ENCODE measurements at places on chromosomes 13 and 19. TPM values are rescaled to one million over a fixed set of nuclear protein-coding genes. Genes with fewer than 3 reads are reported as not detected.

- DNase-seq: peak; percentile 85
These were observed 96.8 kb downstream of the ATP8A2 start for GRCh38 chr13:25468325-25469168.

- peak; percentile 73 for DNase-seq
These were observed 115.3 kb downstream of the LRCH1 start for GRCh38 chr13:46668302-46668720.

GRCh38 chr13:95858286-95859075 is 181.5 kb downstream of the DNAJC3 start:
- DNase-seq: no peak

Gene WASF3
- 23.5 TPM for total RNA-seq

DNA sequence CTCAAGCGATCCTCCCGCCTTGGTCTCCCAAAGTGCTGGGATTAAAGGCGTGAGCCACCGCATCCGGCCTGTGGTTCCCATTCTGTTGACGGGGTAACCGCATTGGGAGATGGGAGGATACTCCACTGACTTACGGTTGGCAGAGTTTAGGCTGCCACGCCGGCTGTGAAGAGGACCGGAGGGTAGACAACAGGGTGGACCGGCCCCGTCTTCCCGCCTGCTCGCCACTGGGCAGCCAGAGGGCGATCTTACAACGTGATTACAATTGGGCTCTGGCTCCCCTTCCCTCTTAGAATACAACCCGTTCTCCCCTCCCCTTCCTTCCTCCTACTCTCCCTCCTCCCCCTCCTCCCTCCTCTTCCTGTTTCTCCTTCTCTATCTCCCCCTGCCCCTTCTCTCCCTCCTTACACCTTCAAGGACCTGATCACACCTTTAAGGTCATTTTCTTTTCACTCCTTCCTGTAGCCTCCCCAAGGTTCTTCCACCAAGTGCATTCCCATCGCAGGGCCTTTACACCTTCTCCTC is 957 bp upstream of the CCDC194 start:
- peak; percentile 98 for DNase-seq

GRCh38 chr13:65724226-65724625 is 1505.9 kb downstream of the PCDH9 start:
- no peak for DNase-seq

Gene SOHLH2
- 2.2 TPM for total RNA-seq

- DNase-seq: no peak
These were observed 38.4 kb upstream of the ADGRE5 start for GRCh38 chr19:14342809-14343208.

Gene TIMM50
- total RNA-seq: 36.9 TPM

DNA sequence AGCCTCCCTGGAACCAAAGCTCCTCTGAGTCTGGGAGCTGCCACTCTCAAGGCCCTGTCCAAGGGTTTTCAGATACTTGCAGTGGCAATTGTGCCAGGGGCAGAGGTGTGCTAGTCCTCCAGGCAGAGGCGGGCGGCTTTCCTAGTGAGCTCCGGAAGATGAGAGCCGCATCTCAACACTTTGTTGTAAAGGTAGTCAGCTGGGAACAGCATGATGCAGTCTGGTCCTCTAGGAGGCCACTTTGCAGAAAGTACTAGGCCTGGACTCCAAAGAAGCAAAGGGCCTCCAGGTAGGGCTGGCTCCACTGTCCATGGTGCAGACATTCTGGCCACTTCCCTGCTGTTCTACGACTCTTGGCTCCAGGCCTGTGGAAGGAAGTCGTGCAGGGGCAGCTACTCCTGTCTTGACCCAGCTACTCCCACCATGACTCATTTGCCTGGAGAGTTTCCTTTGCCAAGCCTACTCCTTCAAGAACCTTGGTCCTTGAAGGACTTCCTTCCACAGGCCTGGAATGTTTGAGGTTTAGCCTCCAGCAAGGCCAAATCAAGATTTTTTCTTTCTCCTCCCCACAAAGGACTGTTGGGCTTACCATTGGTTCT is 9.9 kb upstream of the ZNF536 start:
- DNase-seq: peak; percentile 6

Gene DMKN
- total RNA-seq: 30.9 TPM

Gene USF2
- 66.2 TPM for total RNA-seq

DNA sequence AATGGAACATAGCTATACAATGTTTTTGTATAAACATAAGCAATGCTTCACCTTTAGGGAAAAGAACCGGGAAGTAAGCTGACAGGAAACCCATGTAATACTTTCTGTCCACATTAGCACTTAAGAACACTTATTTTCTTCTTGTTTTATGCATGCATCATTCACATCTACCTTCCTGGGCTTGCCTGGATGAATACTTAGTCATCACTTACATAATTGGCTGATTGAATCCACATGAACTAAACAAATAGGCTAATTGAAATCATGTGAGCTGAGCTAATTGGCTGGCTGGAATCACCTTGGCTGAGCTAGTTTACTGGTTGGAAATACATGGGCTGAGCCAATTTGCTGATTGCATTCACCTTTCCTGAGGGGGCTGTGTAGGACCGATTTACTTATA is 78.8 kb downstream of the ZNF726 start:
- DNase-seq: no peak

DNA sequence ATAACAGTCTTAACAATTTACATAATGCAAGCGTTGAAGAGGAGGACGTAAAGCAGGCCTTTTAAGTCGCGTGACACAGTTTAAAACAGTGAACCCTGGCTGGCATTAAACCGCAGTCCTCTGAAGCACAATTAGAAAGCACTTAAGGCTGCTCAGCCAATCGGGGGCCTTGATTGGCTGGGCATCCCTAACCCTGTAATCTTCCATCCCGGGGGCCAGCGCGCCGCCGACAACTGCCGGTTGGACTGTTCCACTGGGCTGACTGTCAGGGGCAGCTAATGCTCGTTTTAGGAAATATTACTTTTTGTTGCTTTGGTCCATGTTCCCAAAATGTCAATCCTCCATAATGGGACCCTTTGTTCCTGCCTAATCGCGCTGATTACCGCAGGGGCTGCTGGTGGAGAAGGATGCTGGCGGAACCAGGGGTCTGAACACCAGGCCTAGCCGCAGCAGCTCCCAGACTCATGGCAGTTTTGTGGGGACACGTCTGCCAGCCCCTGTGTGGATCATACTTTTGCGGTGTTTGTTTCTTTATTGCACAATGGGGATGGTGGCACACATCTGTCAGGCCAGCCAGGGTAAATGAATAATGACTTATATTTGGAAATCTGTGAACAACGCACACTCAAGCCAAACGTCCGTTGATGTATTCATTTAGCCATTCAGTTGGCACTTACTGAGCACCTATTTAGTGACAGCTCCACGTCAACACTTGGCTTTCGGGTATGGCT is 127.1 kb upstream of the SPACA7 start:
- no peak for DNase-seq

DNA sequence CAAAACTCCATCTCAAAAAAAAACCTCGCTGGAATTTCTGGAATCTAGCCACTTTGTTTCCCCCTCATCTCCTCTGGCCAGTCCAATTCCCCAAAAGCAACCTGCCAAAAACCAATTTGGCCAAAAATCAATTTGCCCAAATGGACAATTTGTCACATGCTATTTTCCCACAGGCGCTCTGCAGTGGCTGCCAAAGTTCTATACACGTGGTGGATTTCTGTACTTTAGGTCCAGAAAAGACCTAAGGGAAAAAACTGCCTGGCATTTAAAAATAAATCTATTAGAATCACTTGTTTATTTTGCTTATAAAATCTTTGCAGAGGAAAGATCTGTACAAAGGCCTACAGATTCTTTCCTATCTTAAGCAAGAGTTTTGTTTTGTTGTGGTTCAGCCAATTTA is 79.4 kb downstream of the MAP4K1 start:
- no peak for DNase-seq

- no peak for DNase-seq
These were observed 14.5 kb downstream of the SHISA2 start for GRCh38 chr13:26037302-26037701.

GRCh38 chr13:48710160-48710559 is 56.4 kb downstream of the CYSLTR2 start:
- DNase-seq: no peak

Gene FGF22
- not detected for total RNA-seq

Gene FARP1
- total RNA-seq: 36.2 TPM

Gene PLIN5
- total RNA-seq: not detected

DNA sequence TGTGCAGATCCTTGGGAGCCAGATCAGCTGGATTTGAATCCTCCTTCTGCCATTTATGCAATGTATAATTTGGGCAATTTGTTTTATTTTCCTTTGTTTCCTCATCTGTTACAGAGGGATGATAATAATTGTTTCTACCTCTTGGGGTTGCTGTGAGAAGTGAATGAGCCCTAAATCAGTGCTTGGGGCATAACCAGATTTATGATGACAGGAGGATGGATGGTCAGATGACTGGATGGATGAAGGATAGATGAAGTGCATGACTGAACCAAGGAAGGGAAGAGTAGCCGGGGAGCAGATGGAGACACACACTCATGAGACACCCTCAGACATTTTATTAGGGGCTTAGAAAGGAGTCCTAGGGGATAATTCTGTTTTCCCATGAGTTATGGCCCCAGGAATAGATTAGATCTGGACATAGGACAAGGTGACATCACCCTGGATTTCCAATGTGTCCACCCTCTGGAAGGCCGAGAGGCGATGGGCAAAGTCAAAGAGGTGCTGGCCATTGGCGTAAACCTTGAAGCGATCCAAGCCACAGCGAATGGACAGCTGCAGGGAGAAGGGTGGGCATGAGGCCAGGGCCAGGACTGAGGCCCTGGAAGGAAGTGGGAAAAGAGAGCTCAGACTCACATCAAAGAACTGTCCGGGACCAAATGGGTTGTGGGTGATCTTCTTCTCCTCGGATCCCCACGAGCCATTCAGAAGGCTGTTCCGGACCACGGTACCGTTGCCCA is 11.2 kb downstream of the LGALS4 start:
- DNase-seq: peak; percentile 62

GRCh38 chr19:9883231-9883758 is 48.2 kb downstream of the PIN1 start:
- DNase-seq: peak; percentile 54

GRCh38 chr19:43735957-43736356 is 18.8 kb downstream of the SMG9 start:
- peak; percentile 86 for DNase-seq

DNA sequence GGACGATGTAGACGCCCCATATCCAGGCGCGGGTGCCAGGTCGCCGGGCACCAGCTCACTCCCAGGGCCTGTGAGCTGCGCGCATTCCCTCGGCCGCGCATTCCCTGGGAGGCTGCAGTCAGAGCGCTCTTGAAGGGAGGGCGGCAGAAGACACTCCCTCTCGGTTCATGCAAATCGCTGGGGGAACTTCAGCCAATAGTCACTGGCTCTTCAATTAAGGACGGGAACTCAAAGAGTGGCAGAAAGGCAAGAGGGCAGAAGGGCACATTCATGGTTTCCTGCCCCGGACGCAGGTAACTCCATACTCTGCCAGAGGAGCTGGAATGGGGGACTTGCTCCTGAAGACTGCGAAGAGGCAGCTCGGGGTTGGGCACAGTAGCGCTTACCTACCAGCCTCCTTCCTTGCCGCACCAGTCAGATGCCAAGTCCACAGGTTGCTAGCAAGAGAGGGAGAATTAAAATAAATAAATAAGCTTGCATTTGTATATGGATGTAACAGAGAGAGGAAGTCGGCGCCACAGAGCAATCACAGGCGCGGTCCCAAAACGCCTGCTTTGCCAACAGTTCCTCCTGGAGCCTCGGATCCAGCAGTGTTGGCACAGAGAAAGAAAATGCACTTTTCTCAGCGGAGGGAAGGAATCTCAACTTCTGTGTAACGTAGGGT is 459 bp downstream of the PCDH20 start:
- peak; percentile 18 for DNase-seq

DNA sequence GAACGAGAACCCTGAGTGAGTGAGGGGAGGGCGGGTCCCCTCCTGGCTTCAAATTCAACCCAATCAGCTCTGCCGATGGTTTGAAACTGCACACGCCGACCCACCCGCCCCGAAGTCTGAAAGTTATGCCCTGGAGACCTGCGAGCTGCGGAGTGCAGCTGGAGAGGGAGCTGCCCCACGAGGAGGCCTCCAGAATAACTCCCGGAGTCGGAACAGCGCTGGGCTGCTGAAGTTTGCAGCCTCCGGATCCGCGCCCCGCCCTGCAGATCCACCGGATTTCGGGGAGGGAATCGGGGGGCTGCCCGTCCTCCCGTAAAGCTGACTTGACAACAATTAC is 7.0 kb downstream of the POU4F1 start:
- DNase-seq: no peak

DNA sequence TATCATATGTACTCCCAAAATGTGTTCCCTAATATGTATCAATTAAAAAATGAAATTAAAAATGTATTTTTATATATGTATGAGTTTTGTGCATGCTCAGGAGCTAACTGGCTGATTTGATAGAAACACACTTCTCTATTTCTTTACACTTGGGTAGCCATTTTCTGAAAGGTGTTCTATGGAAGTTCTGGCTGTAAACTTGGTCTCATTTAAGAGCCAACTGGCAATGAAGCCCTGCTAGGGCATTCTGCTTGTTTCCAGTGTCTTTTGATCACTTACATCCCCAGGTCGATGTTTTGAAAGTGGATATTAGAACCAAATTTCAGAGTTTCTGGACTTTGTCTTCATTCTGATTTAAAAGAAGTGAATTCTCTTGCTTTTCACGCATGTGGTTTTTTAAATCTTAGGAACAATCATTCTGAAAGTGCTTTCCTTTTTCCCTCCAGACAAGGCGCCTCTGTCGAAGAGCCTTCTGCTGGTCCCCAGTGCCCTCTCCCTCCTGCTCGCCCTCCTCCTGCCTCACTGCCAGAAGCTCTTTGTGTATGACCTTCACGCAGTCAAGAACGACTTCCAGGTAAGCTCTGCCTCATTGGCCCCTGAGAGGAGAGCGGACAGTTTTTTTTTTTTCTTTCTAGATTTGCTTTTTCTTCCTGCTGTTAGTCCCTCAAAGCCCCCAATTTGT is 20.1 kb downstream of the GPR18 start:
- DNase-seq: no peak

- DNase-seq: no peak
These were observed 63.7 kb upstream of the ZDHHC20 start for GRCh38 chr13:21522847-21523246.

- DNase-seq: peak; percentile 70
These were observed 3.9 kb upstream of the PODNL1 start for GRCh38 chr19:13942023-13942684.

DNA sequence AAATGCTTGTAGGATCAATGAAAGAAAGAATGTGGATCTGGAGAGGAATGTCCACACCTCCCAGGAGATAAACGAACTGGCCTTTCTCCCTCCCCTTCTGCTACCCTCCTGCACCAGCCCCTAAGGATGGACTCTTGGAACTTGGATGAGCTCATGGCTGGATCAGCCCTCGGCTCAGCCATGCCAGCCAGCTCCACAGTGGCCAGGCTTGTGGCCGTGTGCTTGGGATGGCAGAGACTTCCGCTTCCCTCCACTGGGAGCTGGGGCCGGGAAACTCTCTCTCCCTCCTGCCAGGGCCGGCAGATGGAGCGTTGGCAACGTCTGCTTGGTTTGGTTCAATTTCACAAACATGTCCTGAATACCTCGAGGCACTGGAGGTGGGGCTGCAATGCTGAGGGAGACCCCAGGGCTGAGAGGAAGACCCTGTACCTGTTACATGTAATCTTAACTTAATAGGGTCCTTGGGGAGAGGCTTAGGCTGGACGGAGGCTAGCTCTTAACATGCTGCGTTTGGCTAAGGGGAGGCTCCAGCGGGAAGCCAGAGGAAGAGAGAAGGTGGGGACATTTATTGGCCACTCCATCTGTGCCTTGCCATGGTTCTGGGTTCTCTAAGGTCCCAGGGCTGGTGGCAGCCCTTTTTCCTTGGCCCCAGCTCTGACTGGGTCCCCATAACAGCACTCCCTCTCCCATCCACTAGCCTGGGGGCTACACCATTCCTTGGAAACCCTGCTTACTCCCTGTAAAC is 152.5 kb downstream of the IER2 start:
- DNase-seq: peak; percentile 85

Gene ZNF700
- 9.4 TPM for total RNA-seq

- DNase-seq: no peak
These were observed 102.2 kb upstream of the PEG3 start for GRCh38 chr19:56942756-56943155.

Measured in osteoblast (primary cell).